ENCODE measurements at places on chromosomes 1 and 21.

DNA sequence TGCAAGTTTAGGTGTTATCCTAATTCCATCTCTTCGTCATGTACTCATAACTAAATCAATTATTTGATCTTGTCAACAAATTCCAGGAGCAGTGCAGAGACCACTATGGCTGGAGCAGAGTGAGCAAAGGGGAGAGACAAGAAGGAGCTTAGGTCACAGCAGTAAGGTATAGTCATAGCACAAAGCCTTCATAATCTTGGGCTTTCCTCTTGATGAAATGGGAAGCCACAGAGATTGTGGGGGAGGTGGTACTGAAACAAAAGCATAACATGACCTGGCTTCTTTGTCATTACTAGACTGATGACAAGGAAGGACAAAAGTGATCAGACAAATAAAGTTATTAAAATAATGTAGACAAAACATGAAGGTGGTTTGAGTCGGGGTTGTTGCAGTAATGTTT is 60.1 kb upstream of the PTGS2 start:
- no peak for DNase-seq

DNA sequence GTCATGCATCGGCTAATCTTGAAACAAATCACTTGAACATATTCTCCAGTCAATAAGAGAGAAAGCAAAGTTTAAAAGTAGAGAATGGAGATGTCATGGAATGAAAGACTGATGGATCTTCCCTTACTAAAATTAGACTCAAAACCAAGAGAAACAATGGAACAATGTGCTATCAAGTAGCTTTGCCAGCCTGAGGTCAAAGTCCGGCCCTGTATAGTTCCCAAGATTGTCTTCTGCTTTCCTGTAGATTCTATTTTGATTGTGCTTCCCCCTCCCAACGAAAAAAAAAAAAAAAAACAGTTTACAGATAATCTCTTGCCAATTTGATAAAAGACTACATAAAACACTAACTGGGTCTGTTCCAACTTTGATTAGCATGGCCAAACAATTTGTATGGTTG is 40.8 kb upstream of the KIRREL1 start:
- DNase-seq: no peak

DNA sequence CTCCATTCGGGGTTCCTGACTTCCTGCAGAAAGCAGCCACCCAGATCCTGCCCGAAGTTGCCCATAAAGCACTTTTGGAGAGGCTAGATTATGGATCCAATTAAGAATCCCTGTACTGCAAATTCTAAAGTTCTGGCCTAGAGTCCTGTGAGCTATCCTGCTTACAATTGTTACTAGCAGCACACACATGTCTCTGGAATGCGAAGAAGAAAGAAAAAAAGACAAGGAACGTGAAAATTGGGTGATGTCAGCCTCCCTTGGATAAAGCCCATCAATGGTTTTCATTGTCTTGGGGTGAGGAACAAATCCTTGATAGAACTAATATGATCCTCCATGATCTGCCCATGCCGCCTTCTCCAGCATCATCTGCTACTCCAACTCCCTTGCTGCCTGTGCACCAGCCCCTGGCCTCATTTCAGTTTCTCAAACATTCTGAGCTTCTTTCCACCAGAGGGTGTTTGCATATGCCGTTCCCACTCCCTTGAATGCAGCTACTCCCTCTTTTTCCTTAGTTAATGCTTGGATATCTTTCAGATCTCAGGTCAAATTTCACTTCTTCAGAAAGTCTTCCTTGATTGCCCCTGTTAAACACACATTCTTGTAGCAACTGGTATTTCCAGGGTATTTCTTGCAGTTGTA is 94.0 kb downstream of the ST6GALNAC5 start:
- no peak for DNase-seq

DNA sequence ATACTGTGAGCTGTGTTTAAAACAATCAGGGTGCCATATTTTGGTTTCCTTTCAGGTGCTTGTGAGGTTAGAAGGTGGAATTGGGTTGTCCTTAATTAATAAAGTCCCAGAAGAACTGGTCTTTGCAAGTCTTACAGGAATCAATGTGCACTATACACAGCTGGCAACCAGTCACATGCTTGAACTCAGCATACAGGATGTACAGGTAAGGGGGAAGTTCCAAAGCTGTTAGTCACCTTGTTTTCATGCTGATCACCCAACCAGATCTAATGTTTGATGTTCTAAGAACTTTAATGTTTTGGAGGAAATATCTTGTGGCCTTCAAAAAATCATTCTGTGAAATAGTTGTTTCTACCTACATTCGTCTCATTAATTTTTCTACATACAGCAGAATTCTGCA is 156.3 kb downstream of the VPS13D start:
- DNase-seq: no peak

DNA sequence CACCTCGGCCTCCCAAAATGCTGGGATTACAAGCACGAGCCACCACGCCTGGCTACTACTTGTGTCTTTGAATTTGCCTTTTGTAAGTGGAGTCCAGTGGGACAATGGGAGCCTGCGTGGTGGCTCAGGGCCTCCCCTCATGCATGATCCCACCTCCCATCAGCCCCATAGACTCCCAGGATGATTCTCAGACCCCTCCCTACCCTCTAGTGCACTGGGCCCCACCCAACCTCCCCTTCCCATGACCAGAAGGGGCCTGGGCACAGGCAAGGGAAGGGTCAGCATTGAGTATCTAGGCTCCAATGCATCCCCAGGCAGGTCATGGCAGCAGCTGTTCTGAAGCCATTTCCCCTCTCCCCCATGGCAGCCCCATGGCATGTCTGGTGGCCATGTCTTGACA is 18.7 kb downstream of the NEK2 start:
- no peak for DNase-seq

GRCh38 chr1:101185421-101185820 is 51.4 kb upstream of the S1PR1 start:
- DNase-seq: no peak
